Left renal pelvis (tissue), 4 donors: ENCODE measurements at places on chromosomes 6 and 20. TPM values are rescaled to one million over a fixed set of nuclear protein-coding genes. Genes with fewer than 3 reads are reported as not detected.

CLVS2 gene
- 0.14 TPM for polyA plus RNA-seq

C20orf144 gene
- polyA plus RNA-seq = 0.32 TPM

TSPO2 gene
- polyA plus RNA-seq = 0.53 TPM

CALHM4 gene
- polyA plus RNA-seq = 0.26 TPM

TTBK1 gene
- polyA plus RNA-seq = 0.30 TPM

TCF15 gene
- 1.7 TPM for polyA plus RNA-seq

EPB41L1 gene
- polyA plus RNA-seq = 66.6 TPM

NKAIN4 gene
- polyA plus RNA-seq = 24.2 TPM

ZSWIM1 gene
- 19.4 TPM for polyA plus RNA-seq

DNA sequence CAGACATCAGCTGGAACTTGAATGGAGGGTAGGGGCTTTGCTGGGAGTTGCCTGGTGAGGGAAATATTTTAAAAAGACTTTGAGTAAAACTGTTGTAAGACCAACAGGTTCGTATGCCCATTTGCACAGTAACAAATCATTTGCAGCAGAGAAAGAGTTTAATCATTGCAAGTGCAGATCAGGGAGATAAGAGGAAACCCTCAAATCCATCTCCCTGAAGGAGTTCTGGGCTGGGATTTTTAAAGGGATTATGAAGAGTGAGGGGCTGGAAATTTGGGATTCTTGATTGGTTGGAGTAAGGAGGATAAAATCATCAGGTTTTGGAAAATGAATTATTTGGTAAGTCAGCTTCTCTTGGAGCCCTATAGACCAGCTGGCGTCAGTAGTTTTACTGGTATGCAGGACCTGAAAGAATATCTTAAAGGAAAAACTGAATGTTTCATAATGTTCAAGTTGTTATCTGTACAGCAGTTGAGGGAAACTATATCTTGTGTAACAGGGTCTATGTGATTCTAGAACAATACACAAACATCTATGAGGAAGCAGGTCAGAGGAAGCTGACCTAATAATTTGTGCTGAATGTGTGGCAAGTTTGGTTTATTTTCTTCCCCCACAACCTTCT, 295.5 kb downstream of the PLCB1 start:
- no peak for DNase-seq

DNA sequence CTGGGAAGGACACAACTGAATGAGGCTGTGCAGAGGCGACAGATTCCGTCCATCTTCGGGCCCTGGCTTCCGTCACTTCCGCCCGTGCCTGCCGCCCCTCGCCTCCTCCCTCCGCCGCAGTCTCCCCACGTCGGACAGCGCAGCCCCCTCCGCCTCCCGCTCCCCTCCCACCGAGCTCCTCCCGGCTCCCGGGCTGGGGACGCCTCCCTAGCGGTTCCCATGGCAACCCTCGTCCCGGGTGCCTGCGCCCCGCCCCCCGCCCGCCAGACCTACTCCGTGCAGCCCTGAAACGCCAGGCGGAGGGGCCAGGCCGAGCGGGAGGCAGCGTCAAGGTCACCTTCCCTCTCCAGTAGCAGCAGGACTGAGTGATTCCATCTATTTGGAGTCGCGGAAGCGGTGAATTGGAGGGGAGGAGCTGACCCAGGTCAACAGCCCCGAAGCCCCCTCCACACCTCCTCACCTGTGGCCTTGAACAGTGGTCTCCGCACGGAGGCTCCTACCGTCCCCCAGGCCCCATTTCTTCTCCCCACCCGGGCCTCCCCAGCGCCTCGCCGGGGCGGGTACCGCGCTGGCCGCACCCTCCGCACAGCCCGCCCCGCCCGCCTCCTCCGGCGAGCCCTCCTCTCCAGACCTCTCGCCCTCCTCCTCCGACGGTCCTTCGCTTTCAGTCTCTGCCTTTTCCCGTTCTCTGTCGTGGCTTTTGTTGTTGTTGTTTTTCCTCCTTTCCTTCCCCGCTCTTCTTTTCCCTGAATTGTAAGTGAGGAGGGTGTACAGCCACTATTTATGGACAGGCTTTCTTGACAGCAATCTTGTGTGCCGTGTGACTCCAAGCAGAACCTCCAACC, 951 bp downstream of the NRSN2 start:
- no peak for DNase-seq

GRCh38 chr20:17598013-17598550, 28.2 kb downstream of the DSTN start:
- DNase-seq = no peak

DNA sequence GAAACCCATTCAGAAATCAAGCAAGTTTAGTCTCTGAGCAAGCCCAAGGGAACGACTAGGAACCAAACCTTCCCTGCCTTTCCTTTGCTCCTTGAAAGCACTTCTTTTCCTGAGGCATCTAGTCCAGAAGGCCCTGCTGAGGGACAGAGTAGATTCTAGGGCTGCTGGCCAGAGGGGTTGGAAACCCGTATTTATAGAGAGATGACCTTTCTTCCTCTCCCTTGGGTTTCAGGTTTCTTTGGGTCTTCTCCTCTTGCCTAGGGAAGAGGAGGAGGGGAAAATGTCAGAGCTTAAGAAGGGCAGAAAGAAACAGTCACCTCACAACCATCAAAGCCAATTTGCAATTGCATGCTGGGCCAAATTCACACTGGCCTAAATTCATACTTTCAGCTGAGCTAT, 5.8 kb downstream of the APOBEC2 start:
- DNase-seq = no peak

- DNase-seq = no peak
These were observed 27.3 kb upstream of the SPDEF start for GRCh38 chr6:34583461-34583860.

- no peak for DNase-seq
These were observed 63.0 kb upstream of the CD2AP start for GRCh38 chr6:47414423-47415167.

- DNase-seq = no peak
These were observed 1326.3 kb upstream of the GJE1 start for GRCh38 chr6:140806431-140806830.

GRCh38 chr6:47437592-47437991, 40.0 kb upstream of the CD2AP start:
- no peak for DNase-seq

- DNase-seq = no peak
These were observed 5.1 kb downstream of the DIDO1 start for GRCh38 chr20:62921119-62921687.

GRCh38 chr6:7085911-7086310, 21.9 kb upstream of the RREB1 start:
- DNase-seq = no peak

DNA sequence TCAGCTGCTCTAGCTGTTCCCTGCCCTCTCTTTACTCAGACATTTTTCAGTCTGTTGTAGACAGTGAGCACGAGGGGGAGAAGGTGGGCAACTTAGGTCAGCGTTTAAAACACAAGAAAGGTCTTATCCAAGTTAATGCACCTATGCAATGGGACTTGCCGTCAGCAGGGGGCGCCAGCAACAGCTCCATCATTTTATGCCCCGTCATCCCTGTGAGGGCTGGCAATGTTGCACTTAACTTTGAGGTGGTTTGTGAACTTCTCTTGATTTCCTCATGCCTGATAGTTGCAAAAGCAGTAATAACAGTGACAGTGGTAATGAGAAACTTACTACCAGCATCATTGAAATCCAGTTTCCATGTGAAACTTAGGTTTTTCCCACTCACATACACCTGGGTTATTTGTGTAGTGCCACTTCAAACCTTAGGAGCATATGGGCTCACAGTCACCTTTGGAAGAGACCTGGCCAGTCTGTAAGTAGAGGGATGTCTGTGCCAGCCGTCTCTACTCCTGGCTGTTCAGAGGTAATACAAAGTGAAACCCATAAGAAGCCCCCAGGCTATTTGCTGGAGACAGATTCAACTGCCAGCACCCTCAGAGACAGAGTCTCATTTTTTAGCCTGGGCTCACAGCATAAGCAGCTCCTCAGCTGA, 44.9 kb upstream of the ID1 start:
- DNase-seq = no peak

DNA sequence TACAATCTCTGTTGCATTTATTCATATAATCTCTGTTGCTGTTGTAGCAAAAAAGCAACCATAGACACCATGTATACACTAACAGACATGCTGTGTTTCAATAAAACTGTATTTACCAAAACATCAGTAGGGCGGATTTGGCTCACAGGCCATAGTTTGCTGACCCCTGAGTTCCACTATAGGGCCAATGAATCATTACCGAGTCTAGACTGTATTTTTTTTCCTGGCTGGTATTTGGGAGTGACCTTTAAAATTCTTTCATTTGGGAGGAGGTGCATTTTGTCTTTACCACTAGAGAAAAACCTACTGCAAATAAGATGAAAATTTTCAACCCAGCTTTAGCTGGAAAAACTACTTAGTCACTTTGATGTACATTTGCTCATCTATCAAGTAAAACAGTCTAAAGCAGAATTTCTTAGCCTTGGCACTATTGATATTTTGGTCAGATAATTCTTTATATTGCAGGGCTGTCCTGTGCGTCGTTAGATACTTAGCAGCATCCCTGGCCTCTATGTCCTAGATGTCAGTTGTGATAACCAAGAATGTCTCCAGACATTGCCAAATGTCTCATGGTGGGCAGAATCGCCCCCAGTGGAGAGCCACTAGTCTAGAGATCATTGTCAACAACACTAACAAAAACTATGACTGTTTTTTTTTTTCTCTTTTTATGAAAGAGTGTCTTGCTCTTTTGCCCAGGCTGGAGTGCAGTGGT, 39.5 kb downstream of the DCBLD1 start:
- no peak for DNase-seq

DNA sequence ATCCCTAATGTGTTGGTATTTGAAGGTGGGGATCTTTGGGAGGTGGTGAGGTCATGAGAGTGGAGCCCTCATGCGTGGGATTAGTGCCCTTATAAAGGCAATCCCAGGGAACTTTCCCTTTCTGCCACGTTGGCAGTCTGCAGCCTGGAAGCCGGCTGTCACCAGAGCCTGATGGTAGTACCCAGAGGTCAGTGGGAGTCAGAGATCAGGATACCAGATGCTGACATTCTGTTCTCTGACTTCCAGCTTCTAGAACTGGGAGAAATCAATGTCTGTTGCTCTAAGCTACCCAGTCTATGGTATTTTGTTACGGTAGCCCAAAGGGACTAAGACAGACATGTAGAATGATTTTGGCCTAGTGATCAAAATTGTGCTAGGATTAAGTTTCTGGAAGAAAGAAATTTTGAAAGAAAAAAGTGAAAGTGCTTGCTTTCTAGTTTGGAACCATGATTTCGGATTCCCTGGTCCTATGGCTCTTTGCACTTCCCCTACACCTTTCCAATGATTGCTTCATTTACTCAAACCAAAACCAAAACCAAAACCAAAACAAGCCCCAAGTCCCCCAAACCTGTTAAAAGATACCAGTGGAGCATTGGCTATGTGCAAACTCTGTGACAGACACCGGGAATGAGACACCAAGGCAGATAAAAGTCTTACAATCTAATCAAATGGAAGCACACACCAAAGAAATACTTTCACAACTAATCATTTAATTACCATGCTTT, 173.7 kb upstream of the ZNF217 start:
- no peak for DNase-seq

GRCh38 chr20:41353530-41353929, 12.9 kb downstream of the LPIN3 start:
- DNase-seq = no peak

- DNase-seq = no peak
These were observed 137.4 kb upstream of the AFDN start for GRCh38 chr6:167689278-167689677.

DNA sequence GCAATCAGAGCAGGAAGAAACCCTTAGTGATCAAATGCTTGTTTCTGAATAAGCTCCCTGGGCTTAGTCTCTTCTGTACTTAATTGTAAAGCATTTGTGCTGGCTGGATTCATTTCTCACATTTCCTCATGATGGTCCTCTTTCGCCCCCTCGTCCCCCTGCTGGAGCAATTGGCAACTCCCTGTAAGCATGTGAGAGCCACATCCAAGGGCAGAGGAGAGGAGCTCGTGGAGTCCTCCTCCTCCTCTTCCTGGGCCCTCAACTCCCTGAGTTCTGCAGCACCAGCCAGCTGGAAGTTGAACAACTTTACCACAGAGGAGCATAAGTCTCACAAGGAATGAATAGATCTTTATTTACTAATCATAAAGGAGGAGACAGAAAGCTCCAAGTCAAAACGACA, 12.6 kb downstream of the ANKEF1 start:
- no peak for DNase-seq

DNA sequence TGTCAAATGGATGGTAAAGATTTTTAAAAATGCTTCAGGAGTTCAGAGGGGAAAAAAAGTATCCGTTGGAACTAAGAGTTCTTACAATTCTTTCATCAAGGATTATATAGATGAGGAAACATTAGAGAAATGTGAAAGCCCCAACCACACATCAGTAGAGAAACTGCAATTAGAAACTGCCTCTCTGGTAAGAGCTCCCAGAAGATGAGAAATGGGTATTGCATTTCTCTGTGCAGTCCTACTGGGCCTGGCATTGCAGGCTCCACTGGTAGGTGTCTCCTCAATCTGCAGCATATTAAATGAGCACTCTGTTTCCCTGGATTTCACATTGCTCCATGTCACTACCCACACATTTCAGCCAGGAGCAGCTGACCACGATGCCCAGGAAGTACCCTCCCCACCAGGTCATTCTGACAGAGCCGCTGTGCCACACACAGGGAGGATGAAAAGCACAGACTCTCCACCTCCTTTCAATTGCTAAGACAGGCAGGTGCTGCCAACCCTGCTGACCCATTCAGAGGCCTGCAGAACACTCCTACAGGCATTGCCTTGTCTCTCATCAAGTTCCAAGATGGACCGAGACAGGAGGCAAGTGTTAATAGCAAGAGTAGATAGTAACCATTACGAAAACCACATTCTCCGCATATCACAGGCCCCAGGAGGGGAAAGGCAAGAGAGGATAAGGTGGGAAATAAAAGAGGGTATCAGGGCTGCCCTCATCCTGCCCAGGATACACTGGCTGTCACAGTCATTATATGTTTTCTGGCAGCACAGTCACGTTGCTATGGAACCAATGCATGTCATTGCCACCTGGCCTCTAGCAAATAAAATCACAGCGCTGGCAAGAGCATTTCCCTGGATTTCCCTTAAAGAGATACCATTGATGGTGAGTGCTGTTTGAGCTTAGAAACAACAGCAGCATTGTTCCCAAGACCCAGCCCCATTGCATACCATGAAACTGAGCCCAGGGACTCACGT, 241.7 kb downstream of the ATXN1 start:
- DNase-seq = no peak

- no peak for DNase-seq
These were observed 15.0 kb upstream of the MTFR2 start for GRCh38 chr6:136265101-136265500.

DNA sequence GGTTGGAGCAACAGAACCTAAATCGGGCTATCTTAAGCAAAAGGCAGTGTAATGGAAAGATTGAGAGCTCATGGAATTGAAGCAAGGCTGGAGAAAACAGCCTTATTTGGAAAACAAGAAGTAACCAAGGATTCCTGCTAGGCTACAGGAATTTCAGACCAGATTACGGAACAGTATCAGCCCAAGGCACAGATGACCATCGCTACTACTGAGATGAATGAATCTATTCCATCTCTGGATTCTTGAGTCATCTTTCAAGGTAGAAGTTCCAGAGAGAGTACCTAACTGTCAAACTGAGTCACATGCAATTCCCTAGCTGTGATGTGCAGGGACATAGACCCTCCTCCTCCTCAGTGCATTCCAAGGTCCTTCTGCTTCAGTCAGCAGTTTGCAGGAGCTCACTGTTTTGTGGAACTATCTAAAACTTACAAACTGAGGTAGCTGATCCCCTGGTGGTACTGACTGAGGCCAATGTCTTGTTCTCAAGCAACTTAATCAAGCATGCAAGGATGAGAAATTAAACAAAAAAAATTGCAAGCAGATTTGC, 62.0 kb upstream of the SMLR1 start:
- DNase-seq = no peak
